ENCODE measurements at places on chromosomes 6 and 20.

- no peak for DNase-seq
Observed at GRCh38 chr6:6176127-6176526, 144.3 kb downstream of the F13A1 start.

GRCh38 chr6:37850260-37850659 lies 30.7 kb downstream of the ZFAND3 start:
- no peak for DNase-seq

- DNase-seq: no peak
Observed at GRCh38 chr20:873875-874607, 40.5 kb downstream of the FAM110A start.

DNA sequence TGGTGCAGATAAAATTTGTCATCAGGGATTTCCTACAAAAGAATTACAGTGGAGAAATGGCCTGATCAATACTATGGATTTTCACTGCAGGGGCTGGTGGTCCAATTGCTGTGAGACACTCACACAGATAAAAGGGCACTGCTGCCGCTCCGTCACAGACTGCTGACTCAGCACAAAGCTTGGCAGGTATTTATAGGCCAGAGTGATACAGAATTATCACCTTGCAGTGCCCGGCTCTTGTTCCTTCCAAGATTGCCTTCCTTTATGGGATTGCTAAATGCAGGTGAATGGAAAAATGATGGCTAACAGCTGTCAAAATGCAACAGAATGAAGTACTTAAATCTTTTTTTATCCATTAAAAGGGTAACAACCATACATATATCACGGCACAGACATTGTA lies 247.8 kb upstream of the ZFP64 start:
- no peak for DNase-seq

DNA sequence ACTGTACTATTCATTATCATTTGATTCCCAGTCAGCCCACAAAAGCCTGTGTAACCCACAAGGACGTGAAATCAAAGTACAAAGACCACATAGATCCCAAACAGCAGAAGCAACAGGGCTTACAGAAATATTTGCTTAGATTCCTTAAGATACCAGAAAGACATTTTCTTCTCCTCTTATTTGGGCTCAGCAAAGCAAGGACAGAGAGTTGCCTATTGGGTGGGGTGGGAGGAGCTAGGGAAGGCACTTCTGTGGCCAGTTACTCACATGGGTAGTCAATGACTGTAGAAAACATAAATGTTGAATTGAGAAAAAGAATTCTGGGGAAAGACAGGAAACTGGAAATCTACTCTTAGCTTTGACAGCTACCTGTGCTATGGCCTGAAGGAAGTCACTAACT lies 19.8 kb downstream of the PDE7B start:
- DNase-seq: no peak

- no peak for DNase-seq
Observed at GRCh38 chr6:147504848-147505247, 3.6 kb upstream of the SAMD5 start.

DNA sequence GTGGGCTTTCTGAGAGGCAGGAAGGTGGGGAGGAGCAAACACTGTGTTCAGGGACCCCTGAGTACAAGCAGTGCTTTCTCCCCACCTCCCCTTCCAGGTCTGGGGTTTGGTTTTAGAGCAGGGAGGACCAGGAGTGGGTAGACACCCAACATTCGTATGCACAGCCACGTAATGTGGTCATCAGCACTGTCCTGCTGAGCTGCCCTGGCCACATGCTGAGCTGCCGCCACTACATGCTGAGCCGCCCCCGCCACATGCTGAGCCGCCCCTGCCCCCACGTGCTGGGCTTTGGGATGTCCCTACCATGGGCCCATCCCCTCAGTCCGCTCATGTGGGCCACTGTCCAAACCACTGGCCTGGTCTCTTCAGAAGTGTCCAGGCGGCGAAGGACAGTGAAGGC lies 214.9 kb upstream of the CST7 start:
- no peak for DNase-seq

GRCh38 chr6:168416531-168416930 lies 24.5 kb upstream of the SMOC2 start:
- DNase-seq: no peak

- DNase-seq: no peak
Observed at GRCh38 chr20:63701329-63702035, 5.0 kb downstream of the TNFRSF6B start.

DNA sequence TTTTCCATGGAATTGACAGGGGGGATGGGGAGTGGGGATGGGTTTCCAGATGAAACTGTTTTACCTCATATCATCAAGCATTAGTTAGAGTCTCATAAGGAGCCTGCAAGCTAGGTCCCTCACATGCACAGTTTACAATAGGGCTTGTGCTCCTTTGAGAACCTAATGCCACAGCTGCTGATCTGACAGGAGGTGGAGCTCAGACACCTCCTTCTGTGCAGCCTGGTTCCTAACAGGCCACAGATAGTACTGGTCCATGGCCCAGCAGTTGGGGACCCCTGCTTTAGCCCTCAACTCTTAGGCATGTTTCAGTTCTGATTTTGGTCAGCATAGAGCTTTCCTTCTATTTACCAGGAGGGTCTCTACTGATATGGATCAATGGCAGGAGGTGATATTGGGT lies 251.6 kb downstream of the LAMA2 start:
- DNase-seq: no peak

- no peak for DNase-seq
Observed at GRCh38 chr6:14626556-14626955, 509.0 kb downstream of the CD83 start.

- no peak for DNase-seq
Observed at GRCh38 chr6:33841070-33841469, 37.3 kb upstream of the MLN start.

DNA sequence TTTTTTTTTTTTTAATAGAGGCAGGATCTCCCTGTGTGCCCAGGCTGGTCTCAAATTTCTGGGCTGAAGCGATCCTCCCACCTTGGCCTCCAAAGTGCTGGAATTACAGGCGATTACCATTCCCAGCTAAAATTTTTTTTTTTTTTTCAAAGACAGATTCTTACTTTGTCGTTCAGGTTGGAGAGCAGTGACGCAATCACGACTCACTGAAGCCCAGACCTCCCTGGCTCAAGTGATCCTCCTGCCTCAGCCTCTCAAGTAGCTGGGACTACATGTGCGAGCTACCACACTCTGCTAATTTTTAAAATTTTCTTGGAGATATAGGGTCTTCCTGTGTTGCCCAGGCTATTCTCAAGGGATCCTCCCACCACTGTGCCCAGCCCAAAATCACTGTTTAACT lies 58.0 kb upstream of the MYO6 start:
- no peak for DNase-seq

GRCh38 chr20:37503256-37503927 lies 17.7 kb upstream of the NNAT start:
- DNase-seq: no peak

GRCh38 chr20:58579819-58580473 lies 64.7 kb upstream of the APCDD1L start:
- no peak for DNase-seq

DNA sequence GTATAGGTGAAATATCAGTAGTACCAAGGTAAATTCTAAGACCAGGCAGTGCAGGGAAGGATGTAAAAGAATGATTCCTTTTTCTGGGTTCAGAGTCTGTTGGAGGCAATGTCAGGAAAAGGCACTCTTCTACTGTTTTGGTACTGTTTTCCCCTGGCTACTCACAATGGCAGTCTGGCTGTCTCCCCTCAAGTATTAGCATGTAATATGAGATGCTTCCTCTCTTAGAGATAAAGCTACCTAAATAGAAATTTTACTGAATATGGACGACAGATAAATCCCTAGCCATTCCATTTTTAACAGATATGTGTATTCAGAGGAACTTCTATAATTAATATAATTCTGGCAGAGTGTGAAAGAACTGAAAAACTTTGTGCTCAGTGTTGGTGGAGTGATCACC lies 3.5 kb downstream of the RNF8 start:
- DNase-seq: no peak

- no peak for DNase-seq
Observed at GRCh38 chr6:15562977-15563376, 99.9 kb downstream of the DTNBP1 start.

DNA sequence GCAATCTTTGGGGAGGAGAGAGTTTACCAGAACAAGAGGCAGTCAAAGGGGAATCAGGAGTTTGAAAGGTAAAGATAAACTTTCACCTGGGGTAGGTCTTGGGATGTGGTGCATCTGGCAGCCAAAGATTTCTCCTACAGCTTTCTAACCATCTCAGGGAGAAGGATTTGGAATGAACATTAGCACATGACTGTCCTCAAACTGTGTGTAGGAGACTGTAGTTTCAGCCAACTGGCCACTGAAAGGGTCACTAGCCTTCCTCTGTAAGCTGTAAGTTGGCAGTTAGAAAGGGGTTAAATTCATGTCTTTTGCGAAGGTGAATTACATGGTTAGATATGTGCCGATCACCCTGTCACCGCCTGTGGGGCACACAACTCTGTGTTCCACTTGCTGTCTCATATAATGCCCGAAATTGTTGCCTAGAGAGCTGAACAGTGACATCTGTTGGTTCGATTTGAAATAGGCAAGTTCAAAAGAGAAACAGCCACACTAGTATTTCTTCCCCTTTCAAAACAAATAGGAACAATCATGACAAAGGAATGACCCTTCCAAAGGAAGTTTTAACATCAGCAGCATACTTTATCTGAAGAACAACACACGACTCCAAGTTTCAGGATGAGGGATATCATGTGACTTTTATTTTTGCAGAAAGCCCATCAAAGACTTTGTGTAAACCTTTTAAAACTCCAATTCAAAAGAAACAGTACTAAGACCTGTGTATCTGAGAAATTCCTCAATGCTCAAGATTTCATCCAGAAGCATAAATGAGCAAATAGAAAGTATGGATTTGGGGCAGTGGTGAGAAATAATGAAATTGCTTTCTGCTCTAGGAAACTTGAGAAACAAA lies 1.1 kb upstream of the OPN5 start:
- DNase-seq: no peak

DNA sequence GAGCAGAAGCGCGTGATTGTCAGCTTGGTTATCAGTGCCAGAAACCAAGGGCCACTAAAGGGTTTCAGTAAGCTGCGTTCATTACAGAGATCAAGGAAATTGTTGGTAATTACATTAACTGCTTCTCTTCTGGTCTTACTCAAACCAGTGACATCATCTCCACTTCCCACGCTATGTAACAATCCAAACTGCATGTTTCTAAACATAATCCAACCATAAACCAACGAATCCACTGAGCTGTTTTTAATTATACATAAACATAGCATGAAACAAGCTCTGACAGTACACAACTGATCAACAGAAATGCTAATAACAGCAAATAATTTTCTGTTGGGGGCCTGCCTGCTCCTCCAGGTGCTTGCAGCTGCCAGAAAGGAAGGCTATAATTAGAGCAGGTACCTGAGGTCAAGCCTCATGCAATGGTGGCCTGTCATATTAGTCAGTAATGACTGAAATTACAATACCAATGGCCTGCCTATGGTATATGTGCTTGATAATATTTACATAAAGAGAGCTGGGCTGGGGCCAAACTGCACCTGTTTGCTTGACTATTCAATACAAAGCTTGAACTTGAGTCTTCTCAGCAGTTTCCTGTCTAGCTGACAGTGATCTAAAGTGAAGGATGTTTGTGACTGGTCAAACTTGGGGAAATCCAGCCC lies 40.1 kb downstream of the ILRUN start:
- no peak for DNase-seq

DNA sequence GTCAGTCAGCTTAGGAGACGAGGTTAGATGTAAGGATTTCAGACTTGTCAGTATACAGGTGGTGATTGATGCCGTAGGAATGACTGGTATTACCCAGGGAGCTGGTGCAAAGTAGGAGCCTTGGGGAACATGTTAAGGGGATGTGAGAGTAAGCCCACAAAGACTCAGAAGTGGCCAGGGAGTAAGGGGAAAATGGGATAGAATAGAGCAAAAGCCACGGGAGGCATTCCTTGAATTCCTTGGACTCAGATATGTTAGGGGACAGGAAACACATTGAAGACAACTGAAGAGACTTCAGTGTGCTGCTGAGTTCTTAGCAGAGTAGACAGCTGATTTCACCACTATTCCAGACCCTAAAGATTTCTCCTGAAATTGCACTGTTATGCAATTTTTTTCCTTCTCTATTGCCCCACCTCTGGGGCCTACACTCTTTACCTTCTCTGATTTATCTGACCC lies 1.2 kb upstream of the ACAT2 start:
- DNase-seq: no peak

DNA sequence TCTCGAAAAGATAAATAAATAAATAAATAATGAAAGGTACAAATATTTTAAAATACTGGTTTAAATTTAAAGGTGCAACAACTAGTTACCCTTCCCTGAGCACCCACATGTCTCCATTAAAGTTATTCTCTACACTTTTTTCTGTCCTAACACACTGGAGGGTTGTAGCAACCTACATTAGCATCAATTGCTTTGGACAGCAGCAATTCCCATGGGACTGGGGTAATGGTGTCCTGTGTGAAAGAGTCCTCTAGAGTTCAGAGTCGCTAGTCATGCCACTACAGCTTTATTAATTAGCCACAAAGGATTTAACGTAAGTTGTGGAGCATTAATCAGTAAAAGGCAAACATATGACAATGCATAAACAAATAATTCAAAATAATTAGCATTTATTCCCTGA lies 14.1 kb upstream of the CD24 start:
- DNase-seq: no peak

DNA sequence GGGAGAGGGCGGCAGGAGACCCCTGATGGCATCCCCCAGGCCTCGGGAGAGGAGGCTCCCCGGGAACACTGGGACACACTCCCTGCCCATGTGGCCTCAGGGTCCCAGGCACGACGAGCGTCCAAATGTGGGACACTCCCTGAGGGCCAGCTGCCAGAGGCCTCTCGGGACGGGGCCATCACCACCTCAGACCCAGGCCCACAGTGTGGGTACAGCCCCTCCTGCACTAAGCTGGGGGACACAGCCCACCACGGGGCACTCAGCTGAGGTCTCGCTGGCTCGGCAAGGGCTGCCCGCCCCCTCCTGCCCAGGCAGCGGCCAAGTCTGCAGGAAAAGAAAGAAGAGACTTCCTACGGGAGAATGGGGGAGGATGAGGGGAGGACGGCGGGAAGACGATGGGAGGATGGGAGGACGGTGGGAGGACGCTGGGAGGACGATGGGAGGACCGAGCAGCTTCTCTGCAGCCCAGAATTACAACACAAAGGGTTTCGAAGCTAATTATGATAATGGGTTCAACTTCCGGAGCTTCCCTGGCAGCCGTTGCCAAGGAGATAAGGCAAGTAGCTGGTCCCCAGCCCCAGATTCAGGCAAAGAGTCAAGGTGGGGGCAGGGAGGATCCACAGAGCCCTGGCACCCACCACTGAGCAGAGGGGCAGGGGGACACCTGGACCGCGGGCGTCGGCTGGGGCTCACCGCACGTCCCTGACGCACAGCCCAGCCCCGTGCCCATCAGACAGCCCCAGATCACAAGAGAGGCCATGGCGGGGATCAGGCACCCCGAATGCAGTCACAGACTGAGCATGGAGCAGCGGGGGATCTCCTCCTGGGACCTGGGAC lies 17.5 kb downstream of the KCNQ2 start:
- no peak for DNase-seq

Measured in dorsolateral prefrontal cortex (tissue), 122 donors.